CD4-positive, CD25-positive, alpha-beta regulatory T cell (primary cell): ENCODE measurements at places on chromosomes 2 and 18.

DNA sequence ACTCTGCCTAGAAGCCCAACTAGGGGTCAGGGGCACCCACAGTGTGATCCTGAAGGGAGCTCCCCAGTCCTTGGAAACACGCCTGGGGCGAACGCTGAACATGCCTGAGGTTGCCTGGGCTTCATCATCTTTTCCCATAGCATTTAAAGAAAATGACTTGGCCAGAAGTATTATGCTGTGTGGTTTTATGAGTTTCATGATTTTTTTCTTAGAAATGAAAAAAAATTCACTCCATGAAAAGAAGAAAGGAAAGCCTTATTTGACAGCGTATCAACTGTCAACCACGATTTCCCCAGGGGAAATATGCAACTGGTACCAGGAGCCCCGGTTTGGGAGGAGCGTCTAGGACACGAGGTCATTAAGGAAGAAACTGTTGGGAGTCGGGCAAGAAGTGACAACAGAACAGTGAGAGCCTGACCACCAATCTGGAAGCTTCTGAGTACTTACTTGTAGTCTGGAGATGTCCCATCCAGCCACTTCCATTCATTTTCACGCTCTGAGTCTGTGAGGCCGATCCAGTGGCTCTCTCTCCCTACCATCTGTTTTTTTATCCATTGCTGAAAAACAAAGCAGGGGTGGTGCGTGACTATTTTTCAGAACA is 63.5 kb upstream of the THOC1 start:
- DNase-seq: no peak

DNA sequence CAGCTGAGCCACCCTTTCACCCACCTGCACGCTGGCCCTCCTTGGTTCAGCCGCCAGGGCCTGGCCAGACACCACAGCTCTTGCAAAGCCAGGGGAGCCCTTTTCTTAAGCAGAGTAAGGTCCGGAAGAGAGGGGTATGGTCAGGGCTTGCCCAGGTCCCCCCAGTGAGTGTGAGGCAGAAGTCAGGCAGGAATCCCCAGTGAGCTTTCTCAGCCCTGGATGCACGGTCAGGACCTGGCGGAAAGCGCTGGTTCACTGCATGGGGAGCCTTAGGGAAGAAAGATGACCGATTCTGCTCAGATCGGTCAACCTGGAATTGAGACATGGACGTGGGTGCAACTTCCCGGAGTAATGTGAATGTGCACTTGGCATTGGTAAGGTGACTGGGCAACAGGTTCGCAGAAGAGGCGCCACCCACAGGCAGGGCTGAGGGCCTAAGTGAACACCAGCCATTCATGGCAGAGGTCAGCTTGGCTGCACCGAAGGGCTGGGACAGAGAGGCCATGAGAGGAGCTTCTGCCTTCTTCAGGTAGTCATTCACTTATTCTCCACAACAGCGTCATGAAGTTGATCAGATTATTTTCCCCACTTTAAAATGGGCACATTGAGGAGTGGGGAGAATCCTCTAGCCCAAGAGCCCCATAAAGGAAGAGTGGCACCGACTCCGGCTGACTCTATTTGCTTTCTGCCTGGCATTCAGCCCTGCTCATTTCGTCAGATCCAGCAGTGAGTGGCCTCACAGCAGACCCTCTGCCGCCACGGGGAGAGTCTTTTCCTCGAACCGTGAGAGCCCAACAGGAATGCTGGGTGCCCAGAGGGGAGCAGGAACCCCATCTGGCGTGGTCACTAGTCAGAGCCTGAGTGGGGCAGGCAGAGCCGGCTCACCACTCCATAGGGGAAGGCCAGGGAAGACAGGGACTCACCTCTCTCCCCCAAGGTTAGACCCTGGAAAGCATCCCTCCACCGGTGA is 35.8 kb downstream of the SCTR start:
- DNase-seq: no peak

- no peak for DNase-seq
Observed at GRCh38 chr18:56221195-56222065, 417.0 kb downstream of the TXNL1 start.

GRCh38 chr2:140383781-140384180 is 1603.6 kb upstream of the NXPH2 start:
- no peak for DNase-seq
